ENCODE measurements at places on chromosomes 5 and 9. TPM values are rescaled to one million over a fixed set of nuclear protein-coding genes. Genes with fewer than 3 reads are reported as not detected.

Gene ANKRD34B
- total RNA-seq: 0.10 TPM

Gene ADRA1B
- 8.3 TPM for total RNA-seq

Gene FOXD4L6
- not detected for total RNA-seq

Gene RECK
- total RNA-seq: 13.2 TPM

Gene ADCY2
- total RNA-seq: 0.13 TPM

Gene PCDHA7
- total RNA-seq: 0.15 TPM

Gene NOL8
- total RNA-seq: 30.6 TPM

Gene OLFM1
- 0.39 TPM for total RNA-seq

Gene KIF4B
- total RNA-seq: 0.10 TPM

Gene TMEM174
- total RNA-seq: not detected

Gene KLF4
- 5.2 TPM for total RNA-seq

Gene CCDC183
- total RNA-seq: 0.62 TPM

Gene PTRH1
- total RNA-seq: 13.8 TPM

Gene PAX5
- total RNA-seq: 0.39 TPM

Gene GM2A
- 40.7 TPM for total RNA-seq

Gene IL9
- total RNA-seq: not detected

Gene FOXD1
- total RNA-seq: 63.3 TPM

Gene INSL6
- not detected for total RNA-seq

Gene ARHGEF39
- total RNA-seq: 34.0 TPM

Gene HSPB3
- total RNA-seq: not detected

Gene GLRA1
- total RNA-seq: not detected

Gene SARDH
- 0.13 TPM for total RNA-seq
